ENCODE measurements at places on chromosomes 11 and 22.
A peak's percentile ranks its signal among the peaks of the same experiment; 100 is the strongest.

- no peak for DNase-seq
Observed at GRCh38 chr11:6736495-6737121, 35.2 kb downstream of the OR2AG2 start.

- DNase-seq, result no peak
Observed at GRCh38 chr22:27617214-27617881, 184.2 kb downstream of the MN1 start.

DNA sequence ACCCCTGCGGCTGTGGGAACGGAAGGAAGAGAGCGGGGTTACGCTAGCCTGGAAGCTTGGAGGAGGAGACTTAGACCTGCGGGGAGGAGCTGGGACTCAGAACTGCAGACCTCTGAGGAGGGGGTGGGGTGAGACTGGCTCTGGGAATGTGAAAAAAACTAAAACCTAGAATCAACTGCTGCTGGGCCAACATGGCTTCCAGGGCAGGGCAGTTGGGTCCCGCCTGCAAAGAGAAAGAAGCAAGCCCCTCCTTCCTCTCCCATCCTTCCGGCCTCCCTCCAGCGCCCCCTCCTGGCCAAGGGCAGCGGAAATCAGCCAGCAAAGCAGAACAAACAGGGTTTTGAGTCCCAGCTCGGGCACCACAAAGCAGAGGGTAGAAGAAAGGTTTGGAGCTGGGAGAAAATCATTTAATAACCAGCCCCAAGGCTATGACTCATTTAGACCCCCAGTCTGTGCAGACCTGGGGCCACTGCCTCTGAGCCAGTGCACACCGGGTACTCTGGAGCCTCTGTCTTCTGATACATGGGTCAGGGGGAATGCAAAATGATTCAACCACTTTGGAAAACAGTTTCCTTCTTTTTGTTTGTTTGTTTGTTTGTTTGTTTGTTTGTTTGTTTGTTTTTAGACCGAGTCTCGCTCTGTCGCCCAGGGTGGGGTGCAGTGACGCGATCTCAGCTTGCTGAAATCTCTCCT is 7.3 kb upstream of the NCF4 start:
- DNase-seq, result peak; percentile 53

- no peak for DNase-seq
Observed at GRCh38 chr11:65651589-65652510, 10.9 kb downstream of the RELA start.

GRCh38 chr11:71463331-71464211 is 10.6 kb downstream of the NADSYN1 start:
- DNase-seq, result no peak

- no peak for DNase-seq
Observed at GRCh38 chr11:74604311-74604710, 11.9 kb downstream of the POLD3 start.

GRCh38 chr11:68542617-68543016 is 82.1 kb downstream of the PPP6R3 start:
- DNase-seq, result peak; percentile 34

- DNase-seq, result no peak
Observed at GRCh38 chr22:20563941-20564371, 56.5 kb downstream of the MED15 start.

DNA sequence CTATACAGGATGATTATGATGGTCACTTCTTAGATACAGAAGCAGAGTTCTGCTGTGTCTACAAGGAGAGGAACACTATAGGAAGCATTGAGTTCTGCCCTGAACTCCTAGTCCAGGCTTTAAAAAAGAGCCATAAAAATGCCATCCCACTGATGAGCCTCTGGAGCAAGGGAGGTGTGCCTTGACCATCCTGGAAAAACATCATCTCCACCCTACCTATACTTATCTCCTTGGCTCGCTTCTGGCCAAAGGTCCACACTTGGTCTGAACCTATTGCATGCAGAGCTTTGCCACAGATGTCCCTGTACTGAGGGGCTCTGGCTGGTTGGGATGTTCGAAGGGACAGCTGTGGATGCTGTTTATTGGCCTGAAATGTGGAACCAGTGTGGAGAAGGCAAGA is 4.3 kb upstream of the PEX26 start:
- no peak for DNase-seq

DNA sequence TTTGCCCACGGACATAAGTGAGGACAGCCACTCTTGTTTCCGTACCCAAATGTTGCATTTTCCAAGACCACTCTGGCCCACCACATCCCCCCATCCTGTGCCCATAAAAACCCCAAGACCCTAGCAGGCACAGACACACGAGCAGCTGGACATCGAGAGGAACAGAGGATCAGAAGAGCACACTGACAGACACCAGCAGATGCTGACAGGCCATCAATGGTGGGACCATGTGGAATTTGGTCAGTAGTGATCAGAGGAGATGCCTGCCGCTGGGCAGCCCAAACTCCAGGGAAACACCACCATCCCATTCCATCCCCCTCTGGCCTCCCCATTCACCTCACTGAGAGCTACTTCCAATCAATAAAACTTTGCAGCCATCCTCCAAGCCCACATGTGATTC is 87.0 kb downstream of the DLG2 start:
- peak; percentile 10 for DNase-seq

- no peak for DNase-seq
Observed at GRCh38 chr22:20749453-20749852, 24.5 kb upstream of the SERPIND1 start.

DNA sequence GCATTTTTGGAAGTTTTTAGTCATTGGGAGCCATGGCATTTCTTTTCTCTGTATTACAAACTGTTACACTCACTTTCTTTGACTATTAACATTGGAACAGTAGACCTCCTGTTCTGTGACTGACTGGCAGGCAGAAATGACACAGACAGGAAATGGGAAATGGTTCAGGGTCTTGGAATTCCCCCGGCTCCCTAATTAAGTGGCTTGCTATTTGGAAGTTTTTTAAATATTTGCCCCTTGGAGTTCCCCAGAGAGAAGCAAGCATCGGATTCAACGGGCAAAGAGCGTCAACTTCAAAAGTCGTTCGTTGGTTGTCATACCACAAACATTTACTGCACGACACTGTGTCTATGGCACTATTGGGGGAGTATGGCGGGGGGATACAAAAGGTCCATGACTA is 1.1 kb upstream of the BIRC2 start:
- peak; percentile 42 for DNase-seq

GRCh38 chr22:24175160-24175808 is 6.0 kb upstream of the SUSD2 start:
- DNase-seq, result peak; percentile 84

DNA sequence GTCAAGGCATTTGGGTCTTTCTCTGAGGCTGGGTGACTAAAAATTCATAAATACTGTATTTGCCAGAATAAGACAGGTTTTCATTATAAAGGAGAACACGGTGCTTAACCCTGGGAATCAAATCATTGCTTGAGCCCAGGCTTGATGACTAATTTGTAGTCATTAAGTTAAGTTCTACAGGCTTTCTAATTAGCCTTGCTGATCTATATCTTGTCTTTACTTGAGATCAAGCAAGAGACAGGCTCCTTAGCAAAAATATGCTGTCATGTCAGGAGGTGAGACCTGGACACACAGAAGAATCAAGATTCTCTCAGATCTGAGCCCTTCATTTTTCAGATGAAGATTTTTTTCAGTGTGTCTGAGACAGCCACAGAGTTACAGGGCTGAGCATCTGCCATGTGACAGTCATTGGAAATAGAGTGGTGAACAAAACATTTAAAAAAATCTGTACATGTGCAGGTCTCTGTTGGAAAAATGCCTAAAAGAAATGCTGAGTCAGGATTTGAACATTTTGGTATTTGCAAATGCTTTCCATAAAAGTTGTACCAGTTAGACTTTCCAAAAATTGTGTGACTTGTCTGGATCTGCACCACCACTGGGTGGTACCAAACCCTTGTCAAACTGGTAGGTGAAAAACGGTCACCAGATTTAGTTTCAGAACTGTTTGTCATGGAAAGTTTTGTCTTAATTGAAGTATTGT is 14.6 kb downstream of the ACAT1 start:
- DNase-seq, result no peak

DNA sequence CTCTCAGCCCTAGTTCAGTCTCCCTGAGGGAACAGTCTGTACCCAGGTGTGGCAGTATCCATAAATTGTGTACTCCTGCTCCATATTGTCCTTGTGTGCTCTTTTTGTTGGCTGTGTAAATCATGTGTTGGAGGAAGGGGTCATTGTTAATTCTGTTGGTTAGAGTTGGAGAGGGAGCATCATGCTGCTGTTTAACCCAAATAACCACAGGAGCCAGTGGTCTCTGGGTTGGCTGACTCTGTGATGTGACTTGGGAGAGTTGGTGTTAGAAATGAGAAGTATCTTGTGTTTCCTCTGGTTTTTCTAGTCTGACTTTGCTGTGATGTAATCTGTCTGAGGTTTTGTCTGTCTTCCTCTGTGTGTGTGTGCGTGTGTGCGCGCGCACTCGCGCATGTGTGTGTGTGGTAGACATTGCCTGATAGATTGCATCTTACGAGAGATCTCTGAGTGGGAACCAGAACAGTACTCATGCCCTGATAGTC is 30.5 kb downstream of the CTNND1 start:
- DNase-seq, result no peak

- no peak for DNase-seq
Observed at GRCh38 chr11:69716099-69716498, 12.3 kb upstream of the FGF19 start.

DNA sequence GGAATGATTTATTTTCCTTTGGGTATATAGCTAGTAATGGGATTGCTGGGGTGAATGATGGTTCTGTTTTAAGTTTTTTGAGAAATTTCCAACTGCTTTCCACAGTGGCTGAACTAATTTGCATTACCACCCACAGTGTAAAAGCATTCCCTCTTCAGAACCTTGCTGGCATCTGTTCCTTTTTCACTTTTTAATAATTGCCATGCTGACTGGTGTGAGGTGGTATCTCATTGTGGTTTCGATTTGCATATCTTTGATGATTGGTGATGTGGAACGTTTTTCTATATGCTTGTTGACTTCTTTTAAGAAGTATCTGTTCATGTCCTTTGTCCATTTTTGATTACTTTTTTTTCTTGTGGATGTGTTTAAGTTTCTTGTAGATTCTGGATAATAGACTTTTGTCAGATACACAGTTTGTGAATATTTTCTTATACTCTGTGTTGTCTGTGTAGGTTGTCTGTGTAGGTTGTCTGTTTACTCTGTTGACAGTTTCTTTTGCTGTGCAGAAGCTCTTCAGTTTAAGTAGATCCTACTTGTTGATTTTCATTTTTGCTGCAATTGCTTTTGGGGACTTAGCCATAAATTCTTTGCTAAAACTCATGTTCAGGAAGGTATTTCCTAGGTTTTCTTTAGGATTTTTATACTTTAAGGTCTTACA is 291.8 kb upstream of the DDI1 start:
- DNase-seq, result no peak

GRCh38 chr11:11856638-11857037 is 14.9 kb downstream of the USP47 start:
- no peak for DNase-seq

DNA sequence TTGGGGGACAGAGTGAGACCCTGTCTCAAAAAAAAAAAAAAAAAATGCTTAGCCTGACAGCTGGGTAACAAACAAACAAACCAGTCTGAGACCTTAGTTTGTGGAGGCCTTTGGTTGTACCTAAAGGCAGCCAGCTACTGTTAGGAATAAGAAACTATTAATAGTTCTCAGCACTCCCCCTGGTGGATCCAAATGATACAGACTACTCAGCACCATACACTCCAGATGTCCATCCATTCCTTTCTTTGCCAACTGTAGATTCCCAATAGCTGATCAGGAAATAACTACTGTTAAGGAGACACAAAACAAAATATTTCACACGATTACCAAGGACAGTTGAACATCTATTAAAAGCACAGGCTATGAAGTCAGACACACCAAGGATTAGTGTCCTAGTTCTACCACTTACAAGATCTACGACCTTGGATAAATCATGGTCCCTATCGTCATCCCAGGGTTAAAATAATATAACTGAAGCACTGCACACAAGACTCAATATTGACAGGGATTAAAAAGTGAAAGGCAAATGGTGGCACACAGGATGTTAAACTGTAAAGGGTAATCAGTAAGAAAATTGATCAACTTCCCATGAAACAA is 17.2 kb downstream of the CLDN25 start:
- peak; percentile 31 for DNase-seq

DNA sequence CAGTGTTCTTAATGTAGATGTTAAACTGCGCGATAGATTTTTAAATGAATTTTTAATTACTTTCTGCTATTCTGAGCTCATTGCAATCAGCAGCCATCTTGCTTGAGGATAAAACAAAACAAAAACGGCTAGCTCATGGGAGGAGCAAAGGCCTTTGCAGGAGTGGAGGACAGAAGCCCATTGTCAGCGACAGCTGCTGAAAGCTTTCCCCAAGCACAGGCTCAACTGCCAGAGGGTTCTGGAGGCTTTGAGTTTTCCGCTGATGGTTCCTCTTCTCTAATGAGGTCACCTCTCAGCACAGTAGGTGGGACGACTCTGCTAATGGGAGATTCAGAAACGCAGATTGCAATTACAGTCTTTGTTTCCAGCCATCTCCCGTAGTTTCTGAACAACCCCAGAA is 167.1 kb upstream of the TTC12 start:
- DNase-seq, result peak; percentile 50

- no peak for DNase-seq
Observed at GRCh38 chr11:58125469-58125868, at the start of gene OR9I1. Gene OR9I1 (minus strand): TSS chr11:58125530. CDS start chr11:58119444, 6,086 bp downstream.

Measured in muscle of back (tissue), 13 donors.